Stimulated activated CD4-positive, alpha-beta T cell treated with anti-CD3 and anti-CD28 coated beads, TNF-alpha, amount 100 ng/mL, for 24 hours (primary cell): ENCODE measurements at places on chromosomes 13 and 19.

GRCh38 chr19:57026476-57026875, 93.3 kb upstream of the USP29 start:
- DNase-seq: no peak

- DNase-seq: peak; percentile 82
Observed at GRCh38 chr19:3324405-3324856, 42.0 kb upstream of the NFIC start.

- no peak for DNase-seq
Observed at GRCh38 chr13:42041684-42042035, 6.8 kb upstream of the DGKH start.

- peak; percentile 60 for DNase-seq
Observed at GRCh38 chr19:17488593-17489391, 18.5 kb downstream of the SLC27A1 start.

DNA sequence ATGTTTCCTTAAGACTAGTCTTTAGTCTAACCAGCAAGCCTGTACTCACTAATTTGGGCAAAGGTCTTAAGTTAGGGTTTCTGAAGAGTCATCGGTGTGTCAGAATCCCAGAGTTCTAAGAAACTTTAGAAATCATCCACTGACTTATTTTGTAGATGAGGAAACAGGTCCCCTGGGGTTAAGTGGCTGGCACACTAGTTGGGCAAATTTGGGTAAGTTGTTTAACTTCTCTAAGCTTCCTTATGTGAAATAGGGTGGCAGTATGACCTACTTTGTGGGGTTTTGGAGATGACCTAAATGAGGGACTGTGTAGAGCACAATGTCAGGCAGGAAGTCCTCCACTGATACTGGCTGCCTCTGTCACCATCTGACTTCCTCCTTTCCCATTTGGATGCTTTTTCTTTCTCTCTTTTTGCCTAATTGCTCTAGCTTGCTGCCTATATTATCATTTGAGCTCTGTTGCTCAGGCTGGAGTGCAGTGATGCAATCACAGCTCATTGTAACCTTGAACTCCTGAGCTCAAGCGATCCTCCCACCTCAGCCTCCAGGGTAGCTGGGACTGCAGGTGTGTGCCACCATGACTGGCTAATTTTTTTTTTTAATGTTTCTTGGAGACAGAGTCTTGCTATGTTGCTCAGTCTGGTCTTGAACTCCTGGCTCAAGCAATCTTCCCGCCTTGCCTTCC, 2.3 kb downstream of the ADGRE3 start:
- DNase-seq: no peak

GRCh38 chr13:53311561-53311960, 282.9 kb downstream of the OLFM4 start:
- no peak for DNase-seq

DNA sequence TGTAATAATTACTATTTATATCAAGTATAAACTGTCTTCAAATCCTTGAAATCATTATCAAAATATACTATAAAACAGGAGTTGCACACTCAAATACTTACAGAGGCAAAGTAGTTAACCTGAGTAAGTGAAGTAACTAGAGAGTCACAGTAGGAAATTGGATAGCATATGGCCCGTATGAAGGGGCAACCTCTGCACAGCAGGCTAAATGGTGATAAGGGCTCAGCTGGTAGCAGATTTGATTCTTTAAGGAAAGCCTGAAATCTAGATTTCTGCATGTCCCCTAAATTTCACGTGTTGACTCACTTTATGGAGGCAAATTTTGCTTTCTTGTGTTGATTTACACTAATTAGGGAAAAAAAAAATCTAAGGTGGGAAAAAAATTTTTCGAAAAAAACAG, 46.4 kb downstream of the STOML3 start:
- DNase-seq: no peak

DNA sequence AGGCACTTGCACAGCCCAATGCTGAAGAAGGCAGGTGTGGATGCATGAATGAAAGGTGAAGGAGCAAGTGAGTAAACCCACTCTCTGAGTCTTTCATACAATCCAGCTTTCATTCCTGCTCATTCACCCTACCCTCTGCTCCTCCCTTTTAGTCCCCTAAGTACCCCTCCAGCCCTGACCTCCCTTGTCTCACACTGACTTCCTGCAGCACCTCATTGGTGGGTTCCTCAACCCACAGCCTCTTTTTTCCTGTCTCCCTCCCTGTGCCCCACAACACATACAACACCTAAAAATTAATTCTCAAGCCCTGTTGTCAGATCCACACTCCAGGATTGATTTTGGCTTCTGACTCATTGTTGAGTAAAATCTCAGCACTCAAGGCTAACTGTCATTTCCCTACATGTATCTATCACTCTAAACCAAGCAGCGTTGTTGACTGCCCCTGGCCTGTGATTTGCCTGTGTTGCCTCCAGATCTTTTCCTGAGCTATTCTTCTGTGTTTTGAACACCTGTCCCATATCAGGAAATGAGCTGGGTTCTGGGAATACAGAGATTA, 177.3 kb upstream of the SERP2 start:
- no peak for DNase-seq

DNA sequence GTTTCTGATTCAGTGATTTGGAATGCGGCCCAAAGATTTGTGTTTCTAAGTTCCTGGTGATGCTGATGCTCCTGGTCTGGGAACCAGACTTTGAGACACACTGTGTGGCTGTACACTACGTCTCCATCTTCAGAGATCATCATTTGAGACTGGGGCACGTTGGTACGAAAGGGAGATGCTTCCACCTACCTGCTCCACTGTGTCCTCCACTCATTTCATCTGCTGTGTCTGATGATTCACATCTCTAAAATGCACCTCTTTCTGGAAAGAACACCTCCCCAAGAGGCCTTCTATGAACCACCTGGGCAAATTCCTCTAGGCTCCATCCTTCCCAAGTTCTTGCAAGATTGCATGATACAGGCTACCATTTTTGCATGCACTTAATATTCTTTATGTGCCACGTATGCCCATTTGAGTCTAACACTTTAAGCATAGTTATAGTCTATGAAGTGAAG, 58.6 kb downstream of the ERCC5 start:
- DNase-seq: no peak

DNA sequence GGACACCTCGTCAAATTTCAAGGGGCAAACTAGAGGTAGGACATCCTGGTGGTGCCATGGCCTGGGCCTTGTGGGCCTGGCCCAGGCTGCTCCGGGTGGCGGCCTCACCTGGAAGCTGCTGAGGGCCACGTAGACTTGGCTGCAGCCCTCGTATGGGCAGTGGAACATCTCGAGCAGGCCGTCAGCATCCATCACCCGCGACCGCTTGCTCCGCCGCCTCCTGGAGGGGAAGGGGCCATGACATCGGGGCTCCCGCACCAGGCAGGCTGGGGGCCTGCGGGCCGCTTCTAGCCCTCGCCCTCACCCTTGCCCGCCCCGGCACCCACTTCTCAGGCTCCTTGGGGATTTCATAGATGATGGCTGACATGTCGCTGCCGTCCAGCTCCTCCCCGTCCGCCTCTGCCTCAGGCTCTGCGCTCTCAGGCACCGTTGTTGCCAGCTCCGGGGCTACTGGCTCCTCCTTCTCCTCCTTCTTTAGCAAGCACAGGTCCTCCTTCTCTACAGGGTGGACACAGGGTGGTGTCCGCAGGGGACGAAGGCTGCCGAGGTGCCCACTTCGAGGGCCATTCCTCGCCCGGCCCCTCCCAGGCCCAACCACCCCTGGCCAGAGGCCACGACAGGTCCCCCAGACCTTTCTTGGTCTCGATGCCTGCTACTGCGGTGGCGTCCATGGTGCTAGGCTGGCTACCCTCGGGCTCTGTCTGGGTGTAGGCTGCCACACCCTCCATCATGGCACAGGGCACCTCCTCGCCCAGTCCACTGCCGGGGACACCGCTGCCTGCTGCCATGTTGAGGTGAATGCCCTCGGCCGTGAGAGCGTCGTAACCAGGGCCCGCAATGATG, 6.0 kb upstream of the ELAVL3 start:
- no peak for DNase-seq

GRCh38 chr19:14059093-14059480, 2.8 kb downstream of the PALM3 start:
- peak; percentile 54 for DNase-seq

DNA sequence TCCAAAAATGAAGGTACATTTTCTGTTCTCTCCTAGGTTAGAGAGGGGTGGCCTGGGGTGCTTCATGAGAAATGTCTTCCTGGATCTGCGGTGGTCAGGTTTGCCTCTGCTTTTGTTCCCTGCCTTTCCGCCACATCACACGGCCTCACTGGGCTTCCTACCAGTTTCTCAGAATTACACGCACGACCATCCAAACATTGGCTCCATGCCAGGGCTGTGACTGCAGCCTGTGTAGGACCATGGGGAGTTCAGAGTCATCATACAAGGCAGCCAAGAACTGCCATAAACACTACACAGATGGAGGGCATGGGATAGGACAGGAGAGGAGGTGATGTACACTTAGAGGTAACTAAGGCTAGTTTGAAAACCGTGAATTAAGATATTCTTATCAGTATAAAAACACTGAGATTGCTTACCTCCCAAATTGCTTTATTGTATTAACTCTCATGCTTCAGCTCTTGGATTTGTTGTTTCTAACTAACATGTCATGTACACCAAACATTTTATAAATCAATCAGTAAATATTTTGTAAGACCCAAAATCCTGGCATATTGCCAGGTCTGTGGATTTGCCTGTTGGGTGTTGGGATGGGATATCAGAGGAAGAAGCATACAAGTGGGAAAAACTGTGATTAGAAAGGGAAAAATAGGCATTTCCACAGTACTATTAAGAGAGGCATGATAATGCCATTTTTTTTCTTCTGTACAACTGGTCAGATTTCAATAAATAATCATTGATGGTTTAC, 45.2 kb downstream of the CDADC1 start:
- DNase-seq: no peak
